ENCODE measurements at places on chromosomes 3 and 15.

GRCh38 chr3:98824256-98824655, 61.1 kb downstream of the ST3GAL6 start:
- DNase-seq = no peak

DNA sequence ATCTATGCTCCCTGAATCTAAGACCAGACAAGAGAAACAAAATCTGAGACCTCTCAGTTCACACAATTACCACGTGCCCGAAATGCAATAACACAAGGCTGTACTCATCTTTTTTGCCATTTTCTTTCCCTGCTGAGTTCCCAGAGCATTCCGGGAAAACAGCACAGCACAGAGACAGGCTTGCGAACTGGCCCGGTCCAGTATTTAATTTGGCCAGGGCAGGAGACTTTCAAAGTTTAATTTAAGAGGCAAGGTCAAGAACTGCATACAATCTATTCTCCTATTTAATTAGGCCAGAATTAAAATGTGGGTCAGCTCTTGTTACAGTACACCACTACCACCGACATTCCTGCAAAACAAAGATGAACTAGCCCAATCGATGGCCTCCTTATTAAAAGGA, 87.5 kb upstream of the SNRPA1 start:
- DNase-seq = no peak

- no peak for DNase-seq
Measured at GRCh38 chr3:58065700-58066167, 57.5 kb downstream of the FLNB start.

DNA sequence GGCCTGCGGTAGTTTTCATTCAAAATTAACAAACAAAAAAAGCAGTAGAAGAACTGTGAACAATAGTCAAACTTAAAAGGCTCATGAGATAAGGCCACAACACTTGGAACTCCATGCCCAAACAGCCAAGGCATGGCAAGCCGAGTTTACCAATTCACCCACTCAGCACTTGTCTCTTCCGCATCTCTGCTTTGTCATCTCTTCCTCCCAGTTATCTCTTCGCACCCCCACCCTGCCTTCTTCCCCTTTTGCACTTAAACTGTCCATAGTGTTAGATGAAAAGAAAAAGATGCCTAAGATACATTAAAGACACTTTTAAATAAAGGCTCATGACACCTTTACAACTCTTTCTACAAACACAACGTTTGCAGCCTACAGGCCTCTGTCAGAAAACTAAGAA, 11.1 kb downstream of the TLE3 start:
- no peak for DNase-seq

DNA sequence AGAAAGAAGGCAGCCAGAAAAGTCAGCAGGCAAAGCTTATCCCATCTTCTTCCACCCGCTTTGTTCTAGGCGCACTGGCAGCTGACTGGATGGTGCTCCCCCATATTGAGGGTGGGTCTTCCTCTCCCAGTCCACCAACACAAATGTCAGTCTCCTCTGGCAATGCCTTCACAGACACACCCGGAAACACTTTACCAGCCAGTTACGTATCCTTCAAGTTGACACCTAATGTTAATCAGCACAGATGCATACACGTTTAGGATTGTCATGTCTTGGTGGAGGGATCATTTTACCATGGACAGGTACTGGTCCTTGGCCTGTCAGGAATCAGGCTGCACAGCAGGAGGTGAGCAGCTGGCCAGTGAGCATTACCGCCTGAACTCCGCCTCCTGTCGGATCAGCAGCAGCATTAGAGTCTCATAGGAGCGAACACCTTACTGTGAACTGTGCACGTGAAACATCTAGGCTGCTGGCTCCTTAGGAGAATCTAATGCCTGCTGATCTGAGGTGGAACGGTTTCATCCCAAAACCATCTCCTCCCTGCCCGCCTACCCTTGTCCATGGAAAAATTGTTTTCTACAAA, 59.1 kb upstream of the PYDC2 start:
- no peak for DNase-seq

Data from activated CD4-positive, alpha-beta T cell treated with anti-CD3 and anti-CD28 coated beads, Interleukin-2, amount 50 U/mL, for 16 hours (primary cell).